Immature natural killer cell (primary cell): ENCODE measurements at places on chromosomes 3 and 15. TPM values are rescaled to one million over a fixed set of nuclear protein-coding genes. Genes with fewer than 3 reads are reported as not detected.
A peak's percentile ranks its signal among the peaks of the same experiment; 100 is the strongest.

GRCh38 chr3:61561374-61562041 lies at the start of gene PTPRG:
Gene PTPRG (plus strand): TSS chr3:61561571. CDS start chr3:61562288, 717 bp downstream.
- peak; percentile 6 for DNase-seq
- H3K36me3 ChIP-seq: no peaks in the 10 kb centered on the region
- peak within 1 kb of the TSS; percentile 74 for H3K4me3 ChIP-seq
- no peak within 1 kb of the TSS for H3K27ac ChIP-seq
- H3K4me1 ChIP-seq: no peaks in the 10 kb centered on the region
- H3K27me3 ChIP-seq: peaks cover 14% of the 10 kb centered on the region

GRCh38 chr15:72690938-72691337 lies 4.9 kb downstream of the BBS4 start:
- peaks cover 5% of the 10 kb centered on the region for H3K36me3 ChIP-seq
- H3K27me3 ChIP-seq: peaks cover 3% of the 10 kb centered on the region
- no peak overlapping the region for H3K4me3 ChIP-seq
- peaks cover 15% of the 10 kb centered on the region for H3K4me1 ChIP-seq
- no peak overlapping the region for H3K27ac ChIP-seq

DNA sequence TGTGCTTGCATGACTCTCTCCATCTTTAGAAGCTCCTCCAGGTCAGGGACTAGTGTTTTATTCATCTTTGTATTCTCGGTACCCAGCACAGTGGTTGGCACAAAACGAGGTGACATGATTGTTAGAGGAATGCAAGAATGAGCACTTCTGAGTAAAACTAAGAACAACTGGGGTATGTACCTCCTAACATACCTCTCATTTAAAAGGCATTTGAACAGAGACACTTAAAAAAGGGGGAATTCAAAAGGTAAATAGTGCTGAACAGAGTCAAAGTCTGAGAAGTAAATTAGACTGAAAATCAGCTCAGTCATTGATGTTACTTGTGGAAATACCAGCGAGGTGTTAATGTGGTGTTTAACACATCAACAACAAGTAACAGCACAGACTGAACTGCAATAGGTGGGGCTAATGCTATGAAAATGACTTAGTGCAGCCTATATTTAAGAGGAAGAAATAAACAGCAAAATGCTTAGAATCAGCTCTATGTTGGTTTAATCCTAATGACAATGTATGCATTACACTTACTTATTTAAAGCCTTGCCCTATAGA lies 102.4 kb downstream of the TMCO5A start:
- DNase-seq: no peak
- peaks cover 7% of the 10 kb centered on the region for H3K27me3 ChIP-seq
- H3K4me3 ChIP-seq: peak overlapping the region; percentile 46

DNA sequence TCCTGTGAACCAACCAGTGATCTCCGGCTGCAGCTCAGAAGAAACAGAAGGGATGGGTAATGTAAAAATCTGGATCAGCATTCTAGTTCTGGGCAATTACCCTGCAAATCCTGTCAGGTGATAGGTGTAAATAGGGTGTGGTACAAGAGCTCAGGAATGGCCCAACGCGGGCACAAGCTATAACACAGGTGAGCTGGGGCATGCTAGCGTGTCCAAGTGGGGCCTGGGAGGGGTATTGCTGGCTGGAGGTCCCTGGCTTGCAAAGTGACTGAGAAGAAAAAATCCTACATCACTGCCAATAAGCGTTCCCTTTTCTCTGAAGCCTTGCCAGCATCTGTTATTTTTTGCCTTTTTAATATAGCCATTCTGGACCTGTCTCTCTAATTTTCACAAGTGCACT lies 9.7 kb upstream of the CHST2 start:
- peaks cover 11% of the 10 kb centered on the region for H3K36me3 ChIP-seq
- peaks cover 4% of the 10 kb centered on the region for H3K27me3 ChIP-seq
- H3K4me3 ChIP-seq: no peak overlapping the region
- no peaks in the 10 kb centered on the region for H3K4me1 ChIP-seq

DNA sequence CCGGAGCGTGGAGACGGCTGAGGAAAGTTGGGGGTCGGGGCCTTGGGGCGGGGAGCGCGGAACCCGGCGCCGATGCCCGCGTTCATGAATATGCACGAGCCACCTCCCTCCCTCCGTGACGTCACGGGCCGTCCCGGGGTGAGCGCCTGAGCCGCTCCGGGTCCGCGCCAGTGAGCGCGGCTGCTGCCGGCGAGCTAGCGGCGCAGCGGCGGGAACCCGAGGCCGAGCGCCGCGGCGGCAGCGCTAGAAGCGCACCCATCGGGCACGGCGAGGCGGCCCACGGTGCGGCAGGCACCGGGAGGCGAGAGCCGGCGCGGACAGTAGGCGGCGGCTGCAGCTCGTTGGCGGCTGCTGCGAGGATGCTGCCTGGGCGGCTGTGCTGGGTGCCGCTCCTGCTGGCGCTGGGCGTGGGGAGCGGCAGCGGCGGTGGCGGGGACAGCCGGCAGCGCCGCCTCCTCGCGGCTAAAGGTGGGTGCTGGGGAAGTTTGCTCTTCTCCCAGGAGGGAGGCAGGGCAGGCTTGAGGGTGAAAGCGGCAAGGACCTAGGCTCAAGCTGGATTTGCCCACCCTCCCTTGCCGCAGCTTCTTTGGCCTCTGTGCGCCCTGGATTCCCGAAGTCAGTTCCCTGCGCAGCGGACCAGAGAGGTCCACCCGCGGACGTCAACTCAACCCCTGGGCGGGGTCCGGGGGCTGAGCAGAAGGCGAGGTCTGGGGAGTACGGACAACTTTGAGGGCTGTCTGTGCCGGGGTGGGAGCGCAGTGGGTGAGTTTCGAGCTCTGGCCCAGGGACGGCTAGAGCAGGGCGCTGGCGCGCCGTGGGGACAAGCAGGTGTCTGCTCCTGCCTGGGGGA lies at the start of gene CLSTN2:
CLSTN2 (plus strand) TSS at position 170 of the 850 bp plus-strand sequence.
- peaks cover 11% of the 10 kb centered on the region for H3K27me3 ChIP-seq
- H3K36me3 ChIP-seq: no peaks in the 10 kb centered on the region
- DNase-seq: no peak
- H3K4me3 ChIP-seq: no peak within 1 kb of the TSS

GRCh38 chr3:195859846-195860411 lies 48.2 kb upstream of the MUC4 start:
- no peak overlapping the region for H3K27ac ChIP-seq
- H3K27me3 ChIP-seq: no peaks in the 10 kb centered on the region
- H3K4me1 ChIP-seq: peaks cover 5% of the 10 kb centered on the region

DNA sequence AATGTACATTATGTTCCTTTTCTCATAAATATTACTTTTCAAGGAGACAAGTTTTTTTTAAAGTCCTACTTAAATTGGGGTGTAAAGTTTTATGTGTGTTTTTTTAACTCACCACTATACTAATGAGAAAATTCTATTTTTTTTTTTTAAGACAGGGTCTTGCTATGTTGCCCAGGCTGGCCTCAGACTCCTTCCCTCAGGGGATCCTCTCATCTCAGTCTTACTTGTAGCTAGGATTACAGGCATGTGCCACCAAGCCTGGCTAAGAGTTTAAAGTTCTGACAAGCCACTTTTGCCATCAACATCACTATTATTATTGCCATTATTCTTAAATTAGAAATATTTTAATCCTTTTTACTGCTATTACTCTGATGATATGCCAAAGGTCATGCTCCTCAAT lies 7.7 kb downstream of the TSPAN3 start:
- H3K27ac ChIP-seq: no peak overlapping the region
- H3K27me3 ChIP-seq: no peaks in the 10 kb centered on the region
- DNase-seq: no peak
- no peaks in the 10 kb centered on the region for H3K36me3 ChIP-seq
- no peak overlapping the region for H3K4me3 ChIP-seq

GRCh38 chr3:161028555-161029153 lies 76.5 kb downstream of the B3GALNT1 start:
- no peak for DNase-seq
- no peaks in the 10 kb centered on the region for H3K27me3 ChIP-seq
- H3K36me3 ChIP-seq: peaks cover 19% of the 10 kb centered on the region
- H3K27ac ChIP-seq: no peak overlapping the region

DNA sequence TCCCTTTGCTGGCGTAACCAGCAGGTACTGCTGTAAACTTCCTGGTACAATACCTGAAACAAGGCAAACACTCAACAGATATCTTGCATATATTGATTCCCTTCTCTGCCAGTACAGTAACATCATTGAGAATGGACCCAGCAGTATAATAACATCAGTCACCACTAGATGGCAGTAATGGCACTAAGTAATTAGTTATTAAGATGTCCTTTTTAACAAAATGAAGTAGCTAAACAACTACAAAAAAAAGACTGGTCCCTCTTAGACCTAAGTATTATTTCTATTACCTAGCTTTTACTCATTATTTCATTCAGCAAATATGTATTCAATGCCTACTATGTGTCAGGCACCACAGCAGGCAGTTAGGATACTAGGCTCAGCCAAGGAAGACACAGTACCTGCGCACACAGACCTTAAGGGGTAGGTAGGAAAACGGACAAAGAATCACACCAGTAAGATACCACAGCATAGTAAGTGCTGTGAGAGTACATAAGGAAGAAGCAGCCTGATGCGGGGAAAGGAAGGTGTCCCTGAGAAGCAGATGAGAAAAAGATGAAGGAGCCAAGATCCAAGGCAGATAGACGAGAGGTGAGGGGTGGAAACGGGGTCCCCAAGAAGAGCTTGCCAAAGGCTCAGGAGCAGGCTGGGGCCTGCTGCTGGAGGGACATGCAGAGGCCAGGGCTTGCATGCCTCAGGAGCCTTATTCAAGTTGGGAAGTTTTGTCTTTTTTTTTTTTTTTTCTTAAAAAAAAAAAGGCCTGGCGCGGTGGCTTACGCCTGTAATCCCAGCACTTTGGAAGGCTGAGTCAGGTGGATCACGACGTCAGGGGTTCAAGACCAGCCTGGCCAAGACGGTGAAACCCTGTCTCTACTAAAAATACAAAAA lies 102.7 kb upstream of the CHD2 start:
- H3K4me3 ChIP-seq: no peak overlapping the region
- no peaks in the 10 kb centered on the region for H3K36me3 ChIP-seq
- H3K27ac ChIP-seq: peak overlapping the region; percentile 85
- peaks cover 3% of the 10 kb centered on the region for H3K4me1 ChIP-seq

DNA sequence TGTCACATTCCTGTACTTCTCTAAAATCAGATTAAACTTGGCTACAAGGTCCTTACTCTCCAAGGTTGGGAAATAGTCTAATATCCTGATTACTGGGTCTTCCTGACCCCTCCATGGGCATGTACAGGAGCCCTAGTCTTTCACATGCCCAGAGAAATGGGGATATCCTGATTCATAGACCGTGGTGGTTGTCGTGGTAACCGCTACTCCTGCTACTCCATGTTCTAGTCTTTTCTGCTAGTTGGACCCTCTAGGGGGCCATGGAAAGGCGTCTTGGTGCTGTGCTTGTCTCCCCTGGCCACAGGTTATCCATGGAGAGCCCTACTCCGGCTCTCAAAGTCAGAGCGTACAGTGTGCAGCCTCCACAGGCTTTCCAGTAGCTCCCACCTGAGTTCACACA lies 13.1 kb upstream of the ZBTB38 start:
- H3K27ac ChIP-seq: no peak overlapping the region
- DNase-seq: no peak
- no peaks in the 10 kb centered on the region for H3K4me1 ChIP-seq
- H3K4me3 ChIP-seq: no peak overlapping the region
- peaks cover 5% of the 10 kb centered on the region for H3K27me3 ChIP-seq
- peaks cover 5% of the 10 kb centered on the region for H3K36me3 ChIP-seq

GRCh38 chr3:143266927-143267326 lies 147.4 kb downstream of the CHST2 start:
- no peaks in the 10 kb centered on the region for H3K27me3 ChIP-seq
- no peak overlapping the region for H3K27ac ChIP-seq
- peak; percentile 42 for DNase-seq
- H3K4me3 ChIP-seq: peak overlapping the region; percentile 47
- H3K36me3 ChIP-seq: no peaks in the 10 kb centered on the region

- no peak overlapping the region for H3K4me3 ChIP-seq
- no peak for DNase-seq
Measured at GRCh38 chr3:155676252-155676981, 68.5 kb downstream of the PLCH1 start.

- H3K4me3 ChIP-seq: no peak overlapping the region
- no peak for DNase-seq
- H3K27me3 ChIP-seq: no peaks in the 10 kb centered on the region
- H3K36me3 ChIP-seq: peaks cover 7% of the 10 kb centered on the region
- H3K27ac ChIP-seq: peak overlapping the region; percentile 12
Measured at GRCh38 chr3:47455806-47456452, 19.8 kb downstream of the SCAP start.

Gene RASL12
- polyA plus RNA-seq: not detected

Gene SLC28A1
- not detected for polyA plus RNA-seq

Gene TGM4
- polyA plus RNA-seq: not detected

Gene ST6GAL1
- 49.8 TPM for polyA plus RNA-seq

Gene TSC22D2
- 10.4 TPM for polyA plus RNA-seq

Gene IL5RA
- polyA plus RNA-seq: not detected

Gene RTP3
- polyA plus RNA-seq: not detected

Gene MESD
- 32.1 TPM for polyA plus RNA-seq

Gene PATL2
- polyA plus RNA-seq: 41.4 TPM

Gene RHCG
- not detected for polyA plus RNA-seq
